ENCODE measurements at places on chromosomes 1 and 21. TPM values are rescaled to one million over a fixed set of nuclear protein-coding genes. Genes with fewer than 3 reads are reported as not detected.

The C1orf141 gene
- total RNA-seq: not detected

The LAPTM5 gene
- total RNA-seq: not detected

- no peaks in the 10 kb centered on the region for H3K27me3 ChIP-seq
- DNase-seq: no peak
- no peak overlapping the region for H3K27ac ChIP-seq
Measured at GRCh38 chr1:54417123-54417522, 10.9 kb upstream of the SSBP3 start.

GRCh38 chr1:91190996-91191395 is 169.2 kb upstream of the ZNF644 start:
- no peaks in the 10 kb centered on the region for H3K4me1 ChIP-seq
- no peak overlapping the region for H3K27ac ChIP-seq
- DNase-seq: no peak
- no peaks in the 10 kb centered on the region for H3K36me3 ChIP-seq
- no peak overlapping the region for H3K4me3 ChIP-seq

DNA sequence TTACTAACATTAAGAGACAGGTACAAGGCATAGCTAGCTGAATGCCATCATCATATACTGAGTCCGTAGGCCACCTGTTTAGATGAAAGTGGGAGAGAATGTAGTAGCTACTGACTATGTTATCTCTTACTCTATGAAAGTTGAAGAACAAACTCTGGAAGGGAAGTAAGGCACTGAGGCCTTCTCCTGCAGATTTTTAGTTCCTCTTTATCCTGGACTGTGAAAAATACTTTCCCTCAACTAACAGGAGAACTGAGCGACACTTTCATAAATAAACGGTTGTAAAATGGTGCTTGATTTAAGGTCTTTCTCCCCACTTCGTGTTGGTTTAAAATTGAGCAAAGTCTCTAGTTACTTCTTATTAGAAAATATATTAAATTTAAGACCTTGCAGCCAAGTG is 101.9 kb downstream of the FNBP1L start:
- no peaks in the 10 kb centered on the region for H3K27me3 ChIP-seq
- no peak for DNase-seq
- peaks cover 27% of the 10 kb centered on the region for H3K4me1 ChIP-seq
- H3K27ac ChIP-seq: no peak overlapping the region
- H3K36me3 ChIP-seq: peaks cover 16% of the 10 kb centered on the region

DNA sequence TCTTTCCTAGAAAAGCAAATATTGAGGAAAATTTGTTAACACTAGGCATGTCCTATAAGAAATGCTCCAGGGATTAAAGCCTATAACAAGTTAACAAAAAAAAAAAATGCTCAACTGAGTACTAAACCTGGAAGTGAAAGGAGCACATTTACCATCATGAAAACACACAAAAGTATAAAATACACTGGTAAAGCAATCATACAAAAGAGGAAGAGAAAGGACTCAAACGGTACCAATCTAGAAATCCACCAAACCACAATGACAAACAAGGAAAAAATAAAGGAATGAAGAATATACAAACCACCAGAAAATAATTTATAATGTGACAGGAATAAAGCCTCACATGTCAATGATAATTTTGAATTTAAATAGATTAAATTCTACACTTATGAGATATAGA is 21.2 kb downstream of the CD1E start:
- no peaks in the 10 kb centered on the region for H3K36me3 ChIP-seq
- H3K4me1 ChIP-seq: no peaks in the 10 kb centered on the region
- no peaks in the 10 kb centered on the region for H3K27me3 ChIP-seq
- no peak overlapping the region for H3K27ac ChIP-seq

DNA sequence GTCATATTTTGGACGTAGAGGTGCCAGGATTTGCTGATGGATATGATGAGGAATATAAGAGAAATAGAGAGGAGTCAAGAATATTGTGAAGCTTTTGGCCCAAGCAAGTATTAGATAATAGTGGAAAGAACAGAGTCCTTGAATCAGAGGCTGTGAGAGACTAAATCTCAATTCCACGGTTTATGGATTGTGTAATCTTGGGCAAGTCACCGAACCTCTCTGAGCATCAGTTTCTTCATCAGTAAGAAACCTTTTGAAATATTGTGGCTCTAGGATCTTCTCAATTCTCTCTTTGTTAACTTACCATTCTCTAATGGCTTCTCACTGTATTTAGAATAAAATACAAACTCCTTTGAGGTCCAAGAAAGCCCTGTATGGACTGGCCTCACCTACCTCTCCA is 77.6 kb downstream of the RPS6KA1 start:
- DNase-seq: no peak
- no peaks in the 10 kb centered on the region for H3K36me3 ChIP-seq
- no peaks in the 10 kb centered on the region for H3K27me3 ChIP-seq

DNA sequence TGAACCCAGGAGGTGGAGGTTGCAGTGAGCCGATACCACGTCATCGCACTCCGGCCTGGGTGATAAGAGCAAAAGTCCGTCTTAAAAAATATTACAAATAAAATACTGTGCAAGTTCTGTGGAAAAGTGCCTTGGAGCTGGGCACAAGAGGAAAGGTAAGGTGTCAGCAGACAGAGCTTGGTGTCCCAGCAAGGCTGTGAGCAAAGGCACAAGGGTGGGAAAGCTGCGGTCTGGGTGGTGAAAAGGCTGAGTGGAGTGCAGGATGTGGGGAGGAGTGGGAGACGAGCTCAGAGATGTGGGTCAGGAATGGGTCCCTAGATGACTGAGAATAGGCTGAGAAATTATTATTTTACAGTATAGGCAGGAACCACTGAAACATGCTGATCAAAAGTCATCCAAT is 150.6 kb downstream of the RHOU start:
- no peak for DNase-seq
- H3K27me3 ChIP-seq: no peaks in the 10 kb centered on the region

GRCh38 chr1:206952171-206952570 is 5.9 kb upstream of the PIGR start:
- H3K4me1 ChIP-seq: no peaks in the 10 kb centered on the region
- H3K36me3 ChIP-seq: no peaks in the 10 kb centered on the region
- DNase-seq: no peak
- no peak overlapping the region for H3K4me3 ChIP-seq

The TMEM53 gene
- 4.3 TPM for total RNA-seq

DNA sequence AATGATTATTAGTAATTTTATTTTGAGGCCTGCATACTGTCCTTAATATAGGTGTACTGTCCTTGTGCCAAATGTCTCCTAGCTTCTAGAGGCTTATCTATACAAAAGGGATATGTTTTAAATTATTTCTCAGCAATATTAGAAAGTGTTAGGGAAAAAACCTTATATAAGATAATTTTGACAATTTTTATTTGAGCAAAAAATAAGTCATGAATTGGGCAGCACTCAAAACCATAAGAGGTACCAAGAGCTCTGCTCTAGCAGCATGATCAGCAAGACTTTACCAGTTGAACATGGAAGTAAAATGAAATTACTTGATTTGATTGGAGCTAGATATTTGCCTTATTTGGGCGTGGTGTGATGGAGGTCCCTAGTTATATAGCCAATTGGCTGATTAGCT is 157.1 kb downstream of the PTBP2 start:
- H3K4me3 ChIP-seq: no peak overlapping the region
- H3K27me3 ChIP-seq: no peaks in the 10 kb centered on the region
- DNase-seq: no peak
- no peaks in the 10 kb centered on the region for H3K4me1 ChIP-seq
- no peaks in the 10 kb centered on the region for H3K36me3 ChIP-seq
- H3K27ac ChIP-seq: no peak overlapping the region

DNA sequence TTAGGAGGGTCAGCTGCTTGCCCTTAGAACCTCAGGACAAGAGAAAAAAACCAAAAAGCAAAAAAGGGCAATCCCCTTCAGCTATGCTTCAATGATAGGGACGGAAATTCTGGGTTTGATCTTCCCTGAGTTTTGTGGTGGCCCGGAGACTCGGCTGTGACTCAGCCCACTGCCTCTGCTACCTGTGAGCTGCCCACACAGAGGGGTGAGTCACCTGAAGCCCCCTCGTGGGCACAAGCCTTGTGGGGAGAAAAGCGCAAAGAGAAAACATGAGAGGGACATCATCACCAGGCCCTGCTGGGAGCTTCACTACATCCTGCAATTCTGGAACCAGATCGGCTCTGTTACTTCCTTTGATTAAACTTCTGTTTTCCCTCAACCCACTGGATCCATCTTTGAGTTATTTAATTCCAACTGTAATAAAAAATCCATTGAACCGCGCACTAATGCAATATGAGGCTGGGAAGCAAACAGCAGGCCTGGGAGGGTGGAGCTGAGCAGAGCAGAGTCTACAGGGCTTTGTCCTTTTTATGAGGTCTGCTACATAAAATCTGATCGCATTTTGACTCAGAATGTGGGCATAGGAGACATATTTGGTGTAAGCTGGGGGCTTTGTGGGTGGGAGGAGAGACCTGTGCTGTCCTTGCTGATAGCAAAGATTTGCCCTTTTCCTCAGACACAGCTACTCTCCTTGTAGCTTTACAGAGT is 58.7 kb upstream of the STUM start:
- H3K27me3 ChIP-seq: no peaks in the 10 kb centered on the region
- peaks cover 13% of the 10 kb centered on the region for H3K4me1 ChIP-seq
- no peaks in the 10 kb centered on the region for H3K36me3 ChIP-seq
- no peak overlapping the region for H3K4me3 ChIP-seq
- H3K27ac ChIP-seq: no peak overlapping the region

GRCh38 chr1:157168015-157168414 is 29.8 kb upstream of the ETV3 start:
- H3K27ac ChIP-seq: no peak overlapping the region
- no peaks in the 10 kb centered on the region for H3K36me3 ChIP-seq
- no peaks in the 10 kb centered on the region for H3K27me3 ChIP-seq
- peaks cover 10% of the 10 kb centered on the region for H3K4me1 ChIP-seq
- H3K4me3 ChIP-seq: no peak overlapping the region
- DNase-seq: no peak

- no peak overlapping the region for H3K27ac ChIP-seq
- peaks cover 21% of the 10 kb centered on the region for H3K4me1 ChIP-seq
- H3K4me3 ChIP-seq: no peak overlapping the region
- H3K27me3 ChIP-seq: peaks cover 18% of the 10 kb centered on the region
Measured at GRCh38 chr1:157279138-157279801, 141.1 kb upstream of the ETV3 start.

The RAP1A gene
- 23.3 TPM for total RNA-seq

- peak overlapping the region; percentile 75 for H3K4me3 ChIP-seq
- peak; percentile 75 for DNase-seq
- no peaks in the 10 kb centered on the region for H3K36me3 ChIP-seq
- no peak overlapping the region for H3K27ac ChIP-seq
Measured at GRCh38 chr1:228446852-228447251, 30.2 kb upstream of the TRIM17 start.

The IFI44 gene
- not detected for total RNA-seq

- H3K36me3 ChIP-seq: no peaks in the 10 kb centered on the region
- H3K27me3 ChIP-seq: no peaks in the 10 kb centered on the region
- no peak overlapping the region for H3K4me3 ChIP-seq
- peaks cover 17% of the 10 kb centered on the region for H3K4me1 ChIP-seq
Measured at GRCh38 chr1:24567792-24568388, 12.0 kb downstream of the NCMAP start.

GRCh38 chr1:166020210-166020609 is 146.6 kb downstream of the FAM78B start:
- DNase-seq: no peak
- H3K4me3 ChIP-seq: no peak overlapping the region
- H3K27ac ChIP-seq: no peak overlapping the region
- no peaks in the 10 kb centered on the region for H3K4me1 ChIP-seq
- no peaks in the 10 kb centered on the region for H3K27me3 ChIP-seq
- H3K36me3 ChIP-seq: no peaks in the 10 kb centered on the region

DNA sequence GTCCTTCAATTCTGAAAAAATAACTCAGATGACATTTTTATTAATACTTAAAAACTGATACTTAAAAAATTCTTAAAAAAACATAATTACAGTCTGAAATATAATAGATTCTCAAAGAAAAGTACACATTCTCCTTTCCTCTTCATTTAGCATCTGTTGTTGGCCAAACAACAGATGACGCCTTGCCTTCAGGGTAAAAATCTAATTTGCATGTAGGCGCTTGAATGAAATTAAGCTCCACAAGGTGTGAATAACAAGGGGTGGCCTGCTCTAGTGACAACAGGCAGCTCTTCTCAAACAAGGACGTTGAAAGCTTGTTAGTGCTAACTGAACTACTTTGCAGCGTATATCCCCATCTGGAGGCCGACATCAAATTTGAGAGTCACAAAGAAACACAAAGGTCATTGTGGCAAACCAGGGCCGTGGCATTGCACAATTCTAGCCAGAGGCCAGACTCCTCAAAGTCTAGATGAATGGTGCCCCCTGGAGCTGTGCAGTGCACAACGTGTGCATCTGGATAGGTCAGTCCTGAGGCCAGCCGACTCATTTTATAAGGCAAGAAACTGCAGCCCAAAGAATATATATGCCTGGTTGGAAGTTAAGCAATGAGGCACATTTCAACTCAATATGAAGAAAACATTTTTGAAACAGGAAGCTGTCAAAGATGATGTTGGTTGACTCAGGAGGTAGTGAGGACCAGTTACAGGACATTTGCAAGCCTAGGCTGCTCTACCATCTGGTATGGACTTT is 459.2 kb upstream of the RUNX1 start:
- H3K4me3 ChIP-seq: no peak overlapping the region
- H3K4me1 ChIP-seq: peaks cover 50% of the 10 kb centered on the region
- H3K27ac ChIP-seq: no peak overlapping the region
- H3K27me3 ChIP-seq: no peaks in the 10 kb centered on the region
- no peaks in the 10 kb centered on the region for H3K36me3 ChIP-seq

DNA sequence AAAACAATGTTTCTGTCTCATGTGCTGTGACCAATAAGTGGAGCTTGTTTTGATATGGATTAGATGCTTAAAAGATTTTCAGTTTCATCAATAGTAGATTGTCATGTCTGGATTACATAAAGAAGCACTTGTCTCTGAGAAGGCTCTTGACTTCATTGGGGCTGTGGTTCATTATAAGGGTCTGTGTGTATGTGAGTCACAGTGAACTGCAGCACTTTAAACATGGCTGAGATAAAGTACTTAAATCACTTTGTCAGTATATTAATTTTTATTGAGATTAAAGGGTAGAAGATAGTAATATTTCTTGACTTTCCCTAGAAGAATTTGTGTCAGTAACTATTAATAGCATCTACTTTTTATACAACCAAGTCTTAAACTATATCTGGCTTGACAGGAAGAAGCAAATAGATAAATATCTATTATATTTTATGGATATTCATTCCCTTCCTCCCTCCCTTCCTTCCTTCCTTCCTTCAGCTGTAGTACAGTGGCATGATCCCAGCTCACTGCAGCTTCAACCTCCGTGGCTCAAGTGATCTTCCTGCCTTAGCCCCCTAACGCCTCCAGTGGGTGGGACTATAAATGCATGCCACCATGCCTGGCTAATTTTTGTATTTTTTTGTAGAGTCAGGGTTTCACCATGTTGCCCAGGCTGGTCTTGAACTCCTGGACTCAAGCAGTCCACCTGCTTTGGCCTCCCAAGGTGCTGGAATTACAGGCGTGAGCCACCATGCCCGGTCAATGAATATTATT is 48.8 kb downstream of the ZFYVE9 start:
- H3K27ac ChIP-seq: no peak overlapping the region
- peak; percentile 47 for DNase-seq
- H3K4me3 ChIP-seq: no peak overlapping the region
- H3K36me3 ChIP-seq: no peaks in the 10 kb centered on the region
- H3K27me3 ChIP-seq: no peaks in the 10 kb centered on the region

Data from GM23338 (cell line).